ENCODE measurements at places on chromosomes 4 and X.

DNA sequence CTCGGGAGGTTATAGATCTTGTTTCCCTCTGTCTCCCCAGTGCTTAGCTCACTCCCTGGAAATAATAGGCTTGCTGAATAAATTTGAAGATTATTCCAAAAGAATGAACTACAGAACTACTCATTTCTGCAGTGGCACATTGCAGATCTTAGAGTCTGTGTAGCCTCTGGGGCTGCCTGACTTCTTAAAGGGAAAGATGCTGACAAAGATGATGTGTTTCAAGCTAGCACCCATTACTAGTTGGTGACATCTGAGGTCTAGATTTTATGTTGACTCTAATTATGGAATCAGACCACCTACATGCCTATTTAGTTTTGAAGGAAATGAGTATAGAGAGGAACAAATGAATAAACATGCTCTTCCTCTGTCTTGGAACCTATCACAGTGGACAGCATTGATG is 123.7 kb upstream of the KCNIP4 start:
- DNase-seq, result no peak

DNA sequence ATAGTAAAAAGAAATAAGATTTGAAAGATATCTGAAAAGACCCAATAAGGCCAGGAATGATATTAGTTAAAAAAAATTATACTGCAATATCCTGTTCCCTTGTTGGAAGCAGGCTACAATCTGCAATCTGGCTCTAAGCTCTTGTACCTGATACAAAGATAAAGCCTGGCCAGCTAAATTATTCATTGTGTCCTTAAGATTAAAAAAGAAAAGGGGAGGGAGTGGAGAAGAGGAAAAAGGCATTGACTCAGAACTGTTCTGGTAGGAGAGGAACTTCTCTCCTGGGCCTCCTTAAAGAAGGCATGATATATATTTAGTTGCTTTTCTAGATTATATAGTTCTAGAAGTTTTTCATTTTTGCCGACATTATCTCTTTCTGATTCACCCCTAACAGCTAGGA is 46.7 kb downstream of the IRF2 start:
- no peak for DNase-seq

GRCh38 chrX:97756879-97757278 is 873.2 kb downstream of the RPA4 start:
- DNase-seq, result no peak

- DNase-seq, result peak; percentile 2
Observed at GRCh38 chrX:152632445-152633097, 5.1 kb upstream of the GABRQ start.

- DNase-seq, result no peak
Observed at GRCh38 chr4:6348408-6348807, 78.8 kb downstream of the WFS1 start.

DNA sequence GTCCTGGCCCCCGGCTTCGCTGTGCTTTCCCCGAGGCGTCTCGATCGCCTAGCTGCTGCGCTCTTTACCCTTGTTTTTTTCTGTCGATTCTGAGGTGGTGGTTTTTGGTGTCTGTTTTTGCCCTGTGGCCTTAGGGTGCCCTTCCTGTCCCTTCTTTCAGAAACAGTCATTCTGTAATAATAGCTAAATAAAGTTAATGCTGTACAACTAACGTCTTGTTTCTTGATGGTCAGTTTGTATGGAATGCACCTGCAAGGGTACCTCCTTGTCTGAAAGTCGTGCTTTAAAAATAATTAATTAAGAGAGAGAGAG is 686 bp downstream of the FIP1L1 start:
- no peak for DNase-seq

DNA sequence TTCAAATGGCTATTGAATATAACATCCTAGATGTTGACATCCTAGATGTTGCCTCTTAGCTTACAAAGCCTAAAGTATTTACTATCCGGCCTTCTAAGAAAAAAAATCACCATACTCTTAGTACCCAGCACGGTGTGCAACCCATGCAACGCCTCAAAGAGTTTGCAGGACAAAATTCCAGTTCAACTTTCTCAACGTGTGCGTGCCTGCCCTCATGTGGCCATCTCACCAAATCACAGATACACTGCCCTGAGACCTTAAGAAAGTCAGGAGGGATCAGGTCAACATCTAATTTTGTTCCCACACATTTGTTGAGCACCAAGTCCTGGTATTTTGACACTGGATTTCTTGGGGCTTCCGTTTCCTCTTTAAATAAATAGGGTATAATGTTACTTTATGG is 68.3 kb downstream of the CRMP1 start:
- DNase-seq, result no peak

GRCh38 chr4:57089549-57089948 is 20.6 kb downstream of the IGFBP7 start:
- DNase-seq, result no peak

DNA sequence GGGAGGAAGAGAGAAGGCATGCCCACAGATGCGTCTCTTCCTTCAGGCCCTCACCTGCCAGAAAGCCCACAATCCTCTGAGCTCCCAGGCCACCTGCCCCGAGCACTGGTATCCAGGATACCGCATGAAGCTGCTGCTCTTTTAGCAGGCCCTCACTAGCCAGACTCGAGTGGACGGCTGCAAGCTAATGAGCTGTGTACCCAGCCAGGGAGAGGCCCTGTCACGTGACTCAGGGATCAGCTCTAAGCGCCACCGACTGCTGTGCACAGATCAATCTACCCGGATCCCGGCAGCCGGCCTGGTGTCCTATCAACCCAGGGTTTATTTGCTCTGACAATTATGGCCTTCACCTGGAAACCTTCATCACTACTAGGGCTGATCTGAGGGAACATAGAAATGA is 39.0 kb downstream of the BCOR start:
- no peak for DNase-seq

- DNase-seq, result no peak
Observed at GRCh38 chr4:184787766-184788503, 37.8 kb downstream of the ACSL1 start.

DNA sequence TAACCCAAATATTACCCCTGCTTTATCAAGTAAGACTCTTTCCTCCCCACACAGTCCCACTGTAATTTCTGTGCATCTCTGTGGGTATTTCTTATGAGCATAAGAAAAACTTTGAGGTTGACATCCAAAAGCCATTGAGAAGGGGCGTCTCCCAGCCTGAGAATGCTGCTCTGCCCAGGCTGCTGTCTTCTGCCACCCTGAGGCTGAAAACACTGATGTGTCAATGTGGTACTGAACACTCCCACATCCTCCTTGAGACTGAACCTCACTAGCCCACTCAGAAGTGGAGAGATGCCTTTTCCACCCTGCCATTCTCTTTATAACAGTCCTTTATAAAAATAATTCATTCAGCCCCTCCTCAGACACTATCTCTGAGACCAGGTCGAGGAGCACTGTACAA is 120.8 kb downstream of the SMIM20 start:
- no peak for DNase-seq

GRCh38 chr4:6908432-6909112 is 1.1 kb upstream of the TBC1D14 start:
- no peak for DNase-seq

GRCh38 chr4:41319553-41319952 is 62.8 kb downstream of the UCHL1 start:
- DNase-seq, result no peak

- no peak for DNase-seq
Observed at GRCh38 chr4:1763550-1764080, 29.5 kb upstream of the FGFR3 start.

DNA sequence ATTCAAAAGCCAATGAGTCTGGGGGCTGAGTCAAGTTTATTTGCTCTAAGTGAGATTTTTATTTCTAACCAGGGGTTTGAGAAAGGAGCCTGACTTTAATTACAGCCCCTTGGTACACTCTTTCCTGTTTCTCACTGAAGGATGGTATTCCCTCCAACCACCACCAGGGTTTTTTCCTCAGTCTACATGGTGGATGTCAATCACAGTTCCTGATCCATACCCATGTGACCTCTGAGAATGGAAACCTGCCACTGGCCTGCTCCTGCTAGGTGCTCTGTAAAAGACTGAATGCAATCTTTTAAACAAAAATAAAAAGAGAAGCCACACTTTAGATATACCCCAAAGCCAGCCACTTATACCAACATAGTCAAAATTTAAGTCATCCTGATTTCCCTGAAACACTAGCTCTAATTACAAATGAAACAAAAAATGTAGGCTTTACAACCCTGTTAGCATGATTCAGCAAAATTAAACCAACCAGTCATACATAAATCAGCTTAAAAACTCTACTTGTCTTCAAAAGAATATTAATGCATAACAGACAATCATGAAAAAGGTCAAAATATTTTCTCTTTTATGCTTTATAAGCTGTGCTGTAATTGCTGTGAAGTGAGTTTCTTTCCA is 112.1 kb upstream of the NWD2 start:
- DNase-seq, result no peak

DNA sequence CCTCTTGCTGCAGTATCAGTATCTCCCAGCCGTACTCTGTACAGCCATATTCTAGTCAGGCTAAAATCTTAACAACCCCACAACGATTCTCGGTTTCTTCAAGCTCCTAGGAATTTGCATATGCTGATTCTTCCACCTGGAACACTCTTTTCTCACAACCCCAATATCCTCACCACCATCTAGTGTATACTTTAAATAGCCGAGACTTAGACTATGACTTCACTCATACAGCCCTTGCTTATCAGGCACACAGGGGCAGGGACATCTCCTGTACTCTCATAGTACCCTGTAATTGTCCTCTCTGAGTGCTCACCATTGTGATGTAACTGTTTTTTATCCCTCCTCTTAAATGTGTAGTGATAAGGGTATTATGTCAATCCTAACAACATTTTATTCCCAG is 2126.4 kb upstream of the TENM3 start:
- no peak for DNase-seq

- no peak for DNase-seq
Observed at GRCh38 chr4:185212581-185212980, 3.2 kb downstream of the SNX25 start.

GRCh38 chr4:156388826-156389225 is 435.2 kb upstream of the CTSO start:
- no peak for DNase-seq
